A549 treated with CORT108297 at 1 μM for 4 hours (cell line): ENCODE measurements at places on chromosomes 13 and 19. TPM values are rescaled to one million over a fixed set of nuclear protein-coding genes. Genes with fewer than 3 reads are reported as not detected.

Gene LGALS14
- not detected in 5 replicates for total RNA-seq

Gene APOC4
- not detected in 5 replicates for total RNA-seq

Gene LMTK3
- total RNA-seq = 2.8 to 5.4 TPM (median 4.8 TPM) in 5 replicates

Gene CASP14
- total RNA-seq = not detected in 5 replicates

Gene ARRDC2
- total RNA-seq = 22.1 to 31.5 TPM (median 29.4 TPM) in 5 replicates

Gene OR10H1
- not detected in 5 replicates for total RNA-seq

Gene CYP4F12
- 1.4 to 2.0 TPM (median 1.7 TPM) in 5 replicates for total RNA-seq

Gene ZNF264
- 5.5 to 9.3 TPM (median 9.0 TPM) in 5 replicates for total RNA-seq

Gene NOVA2
- total RNA-seq = 0.12 to 0.19 TPM (median 0.13 TPM) in 5 replicates

Gene OBI1
- 7.8 to 10.7 TPM (median 8.4 TPM) in 5 replicates for total RNA-seq

Gene CHAF1A
- 20.7 to 25.0 TPM (median 24.0 TPM) in 5 replicates for total RNA-seq

Gene ZNF177
- 0.38 to 0.69 TPM (median 0.57 TPM) in 5 replicates for total RNA-seq

Gene BRME1
- total RNA-seq = 0.36 to 1.3 TPM (median 0.60 TPM) in 5 replicates

Gene ZNF599
- 2.1 to 3.4 TPM (median 2.7 TPM) in 5 replicates for total RNA-seq

Gene CYP2A6
- 0.10 TPM in 1 of 5 replicates, not detected in the others for total RNA-seq

Gene GDF15
- total RNA-seq = 26.2 to 63.2 TPM (median 48.3 TPM) in 5 replicates

Gene PRR22
- 2.1 to 3.3 TPM (median 2.9 TPM) in 5 replicates for total RNA-seq

Gene SHISA2
- not detected in 5 replicates for total RNA-seq

Gene WDR88
- total RNA-seq = 0.09 to 0.52 TPM (median 0.15 TPM) in 3 of 5 replicates, not detected in the others

Gene SLC6A16
- 0.55 to 1.2 TPM (median 1.1 TPM) in 5 replicates for total RNA-seq

Gene SPRED3
- 1.3 to 2.7 TPM (median 2.3 TPM) in 5 replicates for total RNA-seq
